C1 segment of cervical spinal cord (tissue), 14 donors: ENCODE measurements at places on chromosomes 6 and 20.

- no peak for DNase-seq
These were observed 47.4 kb downstream of the CYP39A1 start for GRCh38 chr6:46605091-46605797.

DNA sequence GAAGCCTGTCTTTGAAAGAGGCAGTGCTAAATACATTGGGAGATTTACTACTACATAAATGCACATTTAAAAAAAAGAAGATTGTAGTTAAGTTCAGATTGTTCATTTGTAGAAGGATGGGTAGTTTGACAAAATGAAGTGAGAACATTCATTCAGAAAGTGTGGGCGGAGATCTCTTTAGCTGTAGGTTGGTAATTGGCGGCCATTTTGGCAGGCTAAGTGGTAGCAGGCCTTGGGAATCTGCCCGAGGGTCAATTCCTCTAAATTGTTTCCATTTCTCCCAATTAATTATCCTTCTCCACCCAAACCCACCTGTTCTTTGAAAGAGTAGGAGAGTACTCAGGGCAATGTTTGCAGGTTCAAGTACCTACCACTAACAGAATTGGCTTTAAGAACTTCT lies 17.9 kb downstream of the SOX4 start:
- no peak for DNase-seq

DNA sequence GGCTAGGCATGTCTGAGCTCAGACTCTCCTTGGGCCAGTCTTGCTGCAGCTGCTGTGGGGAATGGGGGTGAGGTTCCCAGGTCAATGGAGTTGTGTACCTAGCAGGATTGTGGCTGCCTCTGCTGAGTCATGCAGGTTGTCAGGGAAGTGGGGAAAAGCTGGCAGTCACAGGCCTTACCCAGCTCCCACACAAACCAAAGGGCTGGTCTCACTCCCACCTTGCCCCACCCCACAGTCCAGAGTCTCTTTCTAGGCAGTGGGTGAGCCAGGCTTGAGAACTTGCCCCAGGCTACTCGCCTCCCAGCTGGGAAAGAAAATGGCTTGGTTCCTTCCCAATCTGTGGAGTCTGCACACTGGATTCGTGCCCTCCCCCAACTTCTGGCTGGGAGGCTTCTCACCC lies 65.7 kb downstream of the SCP2D1 start:
- no peak for DNase-seq

DNA sequence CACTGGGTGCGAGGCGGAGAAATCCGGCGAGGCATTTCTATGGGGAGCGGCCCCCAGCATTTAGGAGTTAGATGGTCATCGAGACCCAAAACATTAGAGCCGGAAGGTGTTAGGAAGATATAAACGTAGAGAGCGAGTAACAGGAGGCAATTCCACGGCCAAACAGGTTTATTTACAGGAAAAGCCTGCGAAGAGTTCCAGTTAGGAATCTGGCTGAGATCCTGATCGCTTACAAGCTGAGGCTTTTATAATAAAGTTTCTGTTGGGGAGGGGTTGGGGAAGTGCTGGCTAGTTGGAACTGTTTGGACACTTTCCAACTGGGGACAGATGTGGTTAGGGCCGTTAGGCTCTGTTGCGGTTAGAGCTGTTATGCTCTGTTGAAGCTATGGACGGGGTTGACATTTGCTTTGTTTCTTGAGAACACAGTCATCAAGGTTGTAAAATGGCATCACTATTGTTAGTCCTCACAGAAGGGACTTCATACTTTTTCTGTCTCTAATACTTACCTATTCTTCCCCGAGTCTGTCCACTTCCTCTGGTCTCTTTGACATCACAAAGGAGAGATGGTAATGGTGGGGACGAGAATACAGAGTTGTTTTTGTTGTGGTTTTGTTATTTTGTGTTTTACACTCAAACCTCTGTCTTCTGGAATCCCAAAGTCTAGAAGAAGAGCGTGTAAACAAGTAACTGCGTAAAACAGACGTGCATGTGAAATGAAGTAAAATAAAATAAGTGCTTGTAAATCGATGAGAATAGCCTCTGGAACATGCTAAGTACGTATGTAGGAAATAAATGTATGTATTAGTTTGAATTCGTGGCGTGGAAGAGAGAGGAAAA lies 554 bp upstream of the ZSCAN31 start:
- DNase-seq = no peak

GRCh38 chr6:161837854-161838253 lies 564.0 kb upstream of the AGPAT4 start:
- DNase-seq = no peak
